ENCODE measurements at places on chromosomes 2 and 18.

- peak; percentile 84 for DNase-seq
Observed at GRCh38 chr2:217886720-217887309, 116.0 kb downstream of the TNS1 start.

DNA sequence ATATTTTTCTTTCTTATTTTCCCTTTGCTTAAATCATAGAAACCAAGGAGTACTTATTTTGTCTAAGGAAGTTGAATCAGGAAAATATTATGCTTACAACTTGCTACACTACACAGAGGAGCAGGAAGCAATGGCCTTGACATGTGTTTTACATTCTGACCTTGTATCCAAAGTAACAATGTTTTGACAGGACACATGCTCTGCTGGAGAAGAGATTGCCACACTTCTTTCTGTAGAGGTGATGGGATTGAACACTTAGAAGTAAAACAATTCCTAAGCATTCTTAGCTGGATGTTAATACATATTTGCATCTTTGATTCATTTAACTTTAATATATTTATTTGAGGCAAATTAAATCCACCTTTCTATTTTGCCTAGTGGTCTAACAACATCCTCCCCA, 929.1 kb downstream of the DSC3 start:
- no peak for DNase-seq

GRCh38 chr18:7248877-7249276, 18.0 kb downstream of the LRRC30 start:
- DNase-seq = peak; percentile 39

GRCh38 chr2:203533676-203534591, 1.2 kb downstream of the RAPH1 start:
- DNase-seq = peak; percentile 32

GRCh38 chr2:231390667-231391066, 4.8 kb upstream of the B3GNT7 start:
- DNase-seq = no peak

GRCh38 chr2:11093467-11093866, 61.8 kb upstream of the SLC66A3 start:
- DNase-seq = no peak

- DNase-seq = peak; percentile 63
Observed at GRCh38 chr2:61978522-61978921, 73.0 kb downstream of the COMMD1 start.
